Aorta (tissue), 5 donors: ENCODE measurements at places on chromosomes 2 and 18.

DNA sequence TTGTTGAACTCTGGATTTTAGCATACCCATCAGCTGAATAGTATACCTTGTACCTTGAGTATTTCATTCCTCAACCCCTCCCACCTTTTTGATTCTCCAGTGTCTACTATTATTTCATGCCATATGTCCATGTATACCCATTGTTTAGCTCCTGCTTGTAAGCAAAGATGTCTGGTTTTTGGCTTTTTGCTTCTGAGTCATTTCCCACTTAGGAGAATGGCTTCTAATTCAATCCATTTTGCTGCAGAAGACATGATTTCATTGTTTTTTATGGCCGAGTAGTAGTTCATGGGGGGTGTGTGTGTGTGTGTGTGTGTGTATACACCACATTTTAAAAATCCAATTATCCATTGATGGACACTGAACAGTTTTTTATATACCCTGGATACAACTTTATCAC, 24.3 kb upstream of the MOCOS start:
- no peak for DNase-seq

- no peak for DNase-seq
These were observed 229.6 kb upstream of the SYT4 start for GRCh38 chr18:43506935-43507334.

DNA sequence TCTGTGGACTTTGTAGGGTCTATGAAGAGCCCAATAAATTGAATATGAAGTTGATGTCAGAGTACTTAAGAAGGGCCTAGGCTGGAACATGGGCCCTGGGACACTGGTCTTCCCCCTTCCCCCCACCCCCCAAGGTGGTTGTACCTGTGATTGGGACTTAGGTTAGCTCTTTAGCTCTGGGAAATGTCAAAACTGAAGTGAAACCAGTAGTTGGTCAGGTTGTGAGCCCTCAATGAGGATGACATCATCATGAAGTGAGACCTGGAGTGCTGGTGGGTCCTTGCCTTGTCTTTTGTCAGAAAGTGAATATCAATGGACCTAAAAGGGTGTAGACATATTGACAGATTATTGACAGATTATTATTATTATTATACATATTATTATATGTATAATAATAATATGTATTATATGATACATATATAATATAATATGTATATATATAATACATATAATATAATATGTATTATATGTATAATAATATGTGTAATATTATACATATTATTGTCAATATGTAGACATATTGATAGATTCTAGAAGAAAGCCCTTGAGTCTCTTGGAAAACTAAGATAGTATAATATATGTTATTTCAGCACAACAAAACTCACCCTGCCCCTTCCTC, 5.4 kb downstream of the MARS2 start:
- no peak for DNase-seq

DNA sequence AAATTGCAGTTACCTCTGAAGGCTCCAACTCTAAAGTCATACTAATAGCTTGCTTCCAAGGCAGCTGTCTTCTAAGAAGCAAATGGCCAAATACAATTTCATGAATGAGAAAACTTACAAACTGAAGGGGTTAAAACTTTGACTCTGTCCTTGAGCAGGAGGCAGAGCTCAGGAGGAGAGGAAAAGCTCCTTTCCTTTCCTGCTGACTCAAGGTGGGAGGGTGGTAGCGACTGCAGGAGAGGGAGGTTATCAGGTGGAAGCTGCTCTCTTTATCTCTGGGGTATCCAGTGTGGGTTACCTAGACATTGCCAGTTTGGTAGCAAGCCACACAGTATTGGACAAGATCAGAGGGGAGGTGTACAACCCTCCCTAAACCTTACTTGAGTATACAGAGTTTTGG, 2.7 kb upstream of the EFEMP1 start:
- DNase-seq, result no peak

DNA sequence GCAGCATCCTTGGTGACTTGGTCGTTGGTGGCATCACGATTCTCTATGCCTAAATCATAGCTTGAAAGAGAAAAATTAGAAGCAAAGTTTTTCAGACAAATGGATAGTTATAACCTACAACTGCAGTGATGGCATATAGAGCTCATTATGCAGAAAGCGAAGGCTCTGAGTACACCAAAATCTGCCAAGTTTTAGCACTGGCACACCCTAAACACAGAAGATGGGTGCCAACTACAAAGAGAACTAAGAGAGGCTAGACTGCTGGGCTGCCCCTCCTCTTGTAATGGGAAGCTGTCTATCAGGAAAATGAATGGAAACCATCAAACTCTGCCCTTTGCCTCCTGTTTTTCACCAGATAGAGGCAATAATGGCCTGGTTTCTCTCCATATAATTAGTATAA, 6.3 kb downstream of the IDH1 start:
- no peak for DNase-seq

GRCh38 chr2:216745453-216745852, 50.1 kb upstream of the IGFBP5 start:
- no peak for DNase-seq

- DNase-seq, result no peak
These were observed 157.1 kb downstream of the GALNT14 start for GRCh38 chr2:30981096-30981495.

DNA sequence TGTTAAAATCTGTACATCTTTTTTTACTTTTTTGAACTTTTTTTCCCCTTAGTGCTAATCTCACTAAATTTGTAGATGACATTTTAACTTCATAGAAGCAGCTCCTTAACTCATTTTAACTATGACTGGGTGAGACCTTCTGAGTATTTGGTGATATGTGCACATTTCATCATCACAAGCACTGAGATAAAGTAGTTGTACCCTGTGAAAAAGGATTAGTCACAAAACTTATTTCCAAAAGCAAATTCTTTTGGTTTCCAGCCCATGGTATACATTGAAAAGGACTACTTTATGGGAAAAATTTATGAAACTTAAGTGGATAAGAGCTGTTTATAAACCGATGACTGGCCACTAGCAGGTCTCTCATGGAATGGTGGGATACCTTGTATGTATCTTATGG, 581.5 kb downstream of the PLCL1 start:
- DNase-seq, result no peak

GRCh38 chr2:137886083-137886831, 78.0 kb upstream of the HNMT start:
- no peak for DNase-seq

DNA sequence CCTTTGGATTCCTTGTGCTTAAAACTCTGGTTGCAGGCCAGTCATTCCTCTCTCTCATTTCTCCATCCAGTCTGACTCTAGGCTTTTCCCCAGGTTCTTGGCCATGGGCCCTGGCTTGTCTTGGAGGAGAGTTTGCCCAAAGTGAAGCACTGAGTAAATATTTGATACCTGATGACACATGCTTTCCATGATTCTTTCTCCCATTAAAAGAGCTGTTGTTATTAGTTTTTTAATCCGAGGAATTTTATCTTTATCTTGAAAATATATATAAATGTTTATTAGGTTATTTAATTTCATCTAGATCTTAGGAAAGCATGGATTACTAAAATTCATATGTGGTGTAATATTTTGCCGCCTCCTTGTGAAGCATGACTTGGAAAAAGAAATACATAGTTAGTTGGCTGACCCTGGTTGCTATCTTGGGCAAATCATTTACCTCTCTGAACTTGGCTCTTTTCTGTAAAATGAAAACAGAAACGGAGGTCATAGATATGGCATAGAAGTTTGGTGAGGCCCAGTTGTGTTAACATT, 650.1 kb downstream of the SLC4A3 start:
- DNase-seq, result peak; percentile 89

DNA sequence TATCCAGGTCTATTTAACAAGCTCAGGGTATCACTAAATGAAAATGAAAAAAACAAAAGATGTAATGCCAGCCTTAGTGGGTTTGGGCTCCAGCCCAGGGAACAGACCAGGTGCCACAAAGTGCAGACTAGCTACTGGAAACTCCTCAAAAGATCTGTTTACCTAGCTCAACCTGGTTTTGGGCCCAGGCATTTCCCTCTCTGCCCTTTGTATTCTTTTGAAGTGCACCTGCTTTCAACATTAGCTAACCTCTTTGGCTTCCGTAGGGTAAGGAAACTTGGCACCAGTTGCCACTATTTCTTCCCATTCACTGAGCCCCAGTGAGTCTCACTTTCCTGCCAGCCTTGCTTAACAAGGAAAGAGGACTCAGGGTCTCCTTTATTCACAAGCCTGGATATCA, 123.6 kb upstream of the CDCA7 start:
- DNase-seq, result no peak

- DNase-seq, result no peak
These were observed 90.6 kb upstream of the TAF1B start for GRCh38 chr2:9752441-9753275.

DNA sequence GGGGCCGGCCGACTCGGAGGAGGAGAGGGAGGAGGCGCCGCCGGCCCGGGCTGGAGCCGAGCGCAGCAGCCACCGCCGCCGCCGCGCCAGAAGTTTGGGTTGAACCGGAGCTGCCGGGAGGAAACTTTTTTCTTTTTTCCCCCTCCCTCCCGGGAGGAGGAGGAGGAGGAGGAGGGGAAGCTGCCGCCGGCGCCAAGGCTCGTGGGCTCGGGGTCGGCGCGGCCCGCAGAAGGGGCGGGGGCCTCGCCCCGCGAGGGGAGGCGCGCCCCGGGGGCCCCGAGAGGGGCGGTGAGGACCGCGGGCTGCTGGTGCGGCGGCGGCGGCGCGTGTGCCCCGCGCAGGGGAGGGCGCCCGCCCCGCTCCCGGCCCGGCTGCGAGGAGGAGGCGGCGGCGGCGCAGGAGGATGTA, 316 bp downstream of the CRIM1 start:
- DNase-seq, result no peak

GRCh38 chr2:41928526-41928925, 119.3 kb upstream of the PKDCC start:
- no peak for DNase-seq

DNA sequence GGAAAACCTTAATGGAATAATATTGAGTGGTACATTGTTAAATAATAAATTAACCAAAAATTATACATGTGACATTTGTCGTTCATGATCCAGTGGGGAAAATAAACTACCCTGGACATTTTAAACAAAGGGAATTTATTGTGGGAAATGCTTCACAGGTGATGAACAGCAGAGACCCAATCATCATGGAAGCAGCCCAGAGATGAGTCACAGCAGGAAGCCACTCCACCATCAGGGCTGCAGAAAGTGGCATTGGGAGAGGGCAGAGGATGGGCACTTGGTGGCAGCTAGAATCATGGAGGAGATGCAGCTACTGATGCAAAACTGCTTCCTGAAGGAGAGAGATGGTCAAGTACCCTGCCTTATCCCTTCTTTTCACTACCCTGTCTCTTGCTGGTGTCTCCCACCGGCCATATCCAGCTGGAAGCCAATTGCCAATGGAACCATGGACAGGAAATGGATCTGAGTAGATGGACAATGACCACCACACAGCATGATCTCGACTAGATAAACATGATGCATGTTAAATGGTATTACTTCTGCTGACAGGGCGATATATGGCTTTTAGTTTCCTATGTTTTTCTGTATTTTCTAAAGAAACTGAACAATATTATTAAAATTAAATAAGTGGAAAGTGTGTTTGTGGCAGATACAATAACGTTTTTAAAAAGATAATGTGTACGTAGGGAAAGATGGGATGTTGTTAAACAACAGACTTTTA, 139.8 kb downstream of the RPIA start:
- no peak for DNase-seq

DNA sequence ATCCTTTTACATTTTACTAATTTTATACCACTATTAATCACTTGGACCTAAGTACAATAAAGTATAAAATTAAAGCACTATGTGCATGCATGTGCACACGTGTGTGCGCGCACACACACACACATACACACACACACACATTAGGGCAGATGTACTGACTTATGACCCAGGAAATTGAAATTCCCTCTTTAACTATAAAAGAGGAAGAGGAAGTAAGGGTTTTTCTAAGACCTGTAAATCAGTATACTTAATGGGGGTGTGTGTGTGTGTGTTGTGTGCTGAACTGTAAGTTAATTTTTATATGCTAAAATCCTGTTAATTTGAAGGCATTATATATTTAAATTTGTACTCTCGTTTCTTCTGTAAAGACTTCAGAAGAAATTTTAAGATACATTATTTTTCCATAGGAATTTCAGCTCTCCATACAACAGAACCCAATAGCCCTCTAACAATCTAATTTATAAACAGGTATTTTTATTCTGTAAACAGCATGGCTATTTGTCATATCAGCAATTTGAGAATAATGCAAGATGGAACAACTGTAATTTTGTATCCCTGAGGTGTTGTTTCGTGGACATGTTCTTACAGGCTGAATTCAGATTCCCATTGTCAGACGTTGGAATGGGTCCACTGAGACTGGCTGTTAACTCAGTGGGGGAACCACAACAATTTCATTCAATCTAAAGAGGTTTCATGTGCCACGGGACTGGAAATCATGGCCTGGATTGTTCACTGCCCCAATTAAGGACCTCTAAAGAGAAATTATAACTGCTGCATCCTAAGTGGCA, 90.9 kb downstream of the PLA2R1 start:
- DNase-seq, result no peak

DNA sequence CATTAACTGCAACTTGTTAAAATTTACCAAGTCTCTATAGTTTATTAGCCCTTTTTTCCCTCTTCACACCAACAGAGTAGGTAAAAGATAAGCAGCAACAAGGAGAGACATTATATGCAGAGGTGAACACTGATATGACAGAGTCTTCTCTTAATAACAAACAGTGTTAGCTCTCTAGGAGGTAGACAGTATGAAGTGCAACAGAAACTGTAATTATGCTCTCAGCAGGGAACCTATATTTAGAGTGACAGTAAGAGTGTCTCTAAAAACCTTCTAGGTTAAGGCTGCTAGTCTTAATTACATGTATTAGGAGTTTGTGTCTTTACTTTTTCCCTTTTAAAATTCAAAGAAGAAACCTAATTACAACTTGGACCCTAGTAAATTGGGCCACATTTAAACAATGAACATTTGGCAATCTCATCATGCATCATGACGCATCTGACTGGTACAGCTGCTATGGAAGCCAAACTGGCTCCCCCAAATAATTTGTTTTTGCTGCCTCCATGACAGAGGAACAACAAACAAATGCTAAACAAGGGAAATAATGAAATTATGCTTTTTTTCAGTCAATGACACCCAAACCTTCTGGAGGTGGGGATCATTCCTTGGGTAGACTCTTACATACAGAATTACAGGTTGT, 69.9 kb upstream of the MMADHC start:
- DNase-seq, result no peak

DNA sequence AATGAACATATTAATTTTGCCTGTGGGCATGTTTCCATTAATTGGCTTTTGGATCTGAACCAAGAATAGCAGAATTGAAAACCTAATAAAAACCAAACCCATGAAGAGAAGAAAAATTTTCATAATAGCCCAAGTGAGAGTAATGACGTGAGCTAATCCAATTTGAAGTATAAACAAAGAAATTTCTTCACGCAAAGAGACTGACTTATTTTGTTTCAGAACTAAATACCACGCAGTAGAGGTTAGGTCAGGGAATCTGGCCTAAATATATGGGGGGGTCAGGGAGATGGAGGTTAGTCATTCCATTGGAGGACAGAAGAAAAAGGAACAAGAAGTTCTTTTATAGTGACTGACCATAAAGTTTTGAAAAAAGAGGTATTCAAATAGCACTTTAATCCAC, 94.1 kb upstream of the CYP1B1 start:
- no peak for DNase-seq
